Femur (tissue), 1 donor: ENCODE measurements at places on chromosomes 3 and 15.

GRCh38 chr15:48437178-48437577, 105.9 kb downstream of the DUT start:
- DNase-seq = no peak

GRCh38 chr15:88247914-88248313, 8.6 kb downstream of the NTRK3 start:
- DNase-seq = peak; percentile 40

- peak; percentile 78 for DNase-seq
These were observed 42.0 kb upstream of the ICE2 start for GRCh38 chr15:60520825-60521368.

DNA sequence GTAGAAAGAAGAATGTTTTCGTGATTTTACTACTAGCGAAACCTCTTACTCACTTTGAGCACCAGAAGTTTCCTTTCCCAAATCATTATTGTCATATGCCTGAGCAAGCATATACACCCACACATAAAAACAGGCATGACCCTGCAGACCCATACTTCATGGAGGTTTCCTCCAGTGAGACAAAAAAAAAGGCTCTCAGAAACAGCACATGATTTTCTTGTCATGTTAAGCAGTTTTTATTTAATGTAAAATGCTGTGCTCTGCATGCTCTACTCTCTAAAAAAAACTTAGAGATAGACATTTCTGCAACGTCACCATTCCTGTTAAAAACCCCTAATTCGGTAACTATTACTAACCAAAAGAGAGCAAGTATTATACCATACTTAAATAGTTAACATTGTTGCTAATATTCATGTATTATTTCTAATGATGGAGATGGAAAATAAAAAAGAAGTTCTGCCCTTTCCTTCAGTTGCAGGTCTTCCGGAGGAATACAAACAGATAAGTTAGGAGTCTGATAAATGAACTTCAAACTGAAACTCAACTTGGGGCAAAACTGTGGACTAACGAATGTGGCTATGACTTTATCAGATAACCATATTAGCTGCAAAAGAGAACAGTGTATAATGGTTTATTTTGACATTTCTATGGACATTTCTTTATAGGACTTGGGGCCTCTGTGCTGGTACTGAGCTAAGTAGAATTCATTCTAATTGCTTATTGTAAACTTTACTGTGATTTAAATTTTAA, 15.9 kb downstream of the CD200R1 start:
- no peak for DNase-seq

GRCh38 chr15:81747482-81747881, 298.3 kb downstream of the MEX3B start:
- DNase-seq = no peak

- no peak for DNase-seq
These were observed 9.0 kb upstream of the COPG1 start for GRCh38 chr3:129240436-129240835.

GRCh38 chr3:72413228-72413627, 435.0 kb downstream of the SHQ1 start:
- DNase-seq = no peak

DNA sequence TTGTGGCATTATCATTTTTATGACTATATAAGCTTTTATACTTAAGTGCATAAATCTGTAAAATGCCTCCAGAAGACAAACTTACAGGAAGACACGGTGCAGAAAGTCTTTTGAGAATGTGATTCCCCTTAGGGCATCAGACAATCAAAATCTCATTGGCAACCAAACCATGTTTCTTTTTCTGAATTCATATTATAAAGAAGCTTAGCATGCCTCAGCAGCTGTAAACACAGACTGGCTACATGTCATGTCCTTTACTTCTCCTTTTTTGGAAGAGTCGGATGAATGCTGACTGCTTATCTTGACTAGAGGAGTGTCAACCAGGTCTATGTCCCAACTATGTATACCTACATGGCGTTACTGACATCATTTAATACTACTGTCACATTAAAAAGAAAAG, 150.1 kb downstream of the PLD1 start:
- DNase-seq = no peak

GRCh38 chr3:58102390-58102750, 94.1 kb downstream of the FLNB start:
- no peak for DNase-seq

- DNase-seq = no peak
These were observed 46.2 kb upstream of the SEC22A start for GRCh38 chr3:123155471-123156011.

DNA sequence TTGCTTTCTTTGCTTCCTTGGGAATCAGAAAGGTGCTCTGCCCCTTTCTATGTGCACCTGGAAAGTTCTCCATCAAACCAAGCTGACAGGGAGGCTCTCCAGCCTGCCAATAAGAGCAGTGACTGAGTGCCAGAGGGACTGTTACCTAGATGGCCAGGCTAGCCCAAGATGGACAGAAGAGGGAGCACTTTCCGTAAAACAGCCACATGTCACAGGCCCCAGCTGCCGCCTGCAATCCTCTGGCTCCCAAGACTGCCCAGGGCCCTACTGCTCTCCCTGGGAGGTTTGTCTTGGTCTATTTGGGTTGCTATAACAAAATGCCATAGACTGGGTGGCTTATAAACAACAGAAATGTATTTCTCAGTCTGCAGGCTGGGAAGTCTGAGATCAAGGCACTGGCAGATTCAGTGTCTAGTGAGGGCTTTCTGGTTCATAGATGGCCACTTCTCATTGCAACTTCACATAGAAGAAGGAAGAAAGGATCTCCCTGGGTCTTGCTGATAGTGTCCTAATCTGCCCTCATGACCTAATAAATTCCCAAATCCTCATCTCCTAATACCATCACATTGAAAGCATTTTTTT, 72.3 kb downstream of the TAMM41 start:
- DNase-seq = peak; percentile 24

- DNase-seq = no peak
These were observed 1.4 kb downstream of the TMEM207 start for GRCh38 chr3:190448256-190448655.

- DNase-seq = no peak
These were observed 154.6 kb upstream of the RGMA start for GRCh38 chr15:93243573-93243972.

DNA sequence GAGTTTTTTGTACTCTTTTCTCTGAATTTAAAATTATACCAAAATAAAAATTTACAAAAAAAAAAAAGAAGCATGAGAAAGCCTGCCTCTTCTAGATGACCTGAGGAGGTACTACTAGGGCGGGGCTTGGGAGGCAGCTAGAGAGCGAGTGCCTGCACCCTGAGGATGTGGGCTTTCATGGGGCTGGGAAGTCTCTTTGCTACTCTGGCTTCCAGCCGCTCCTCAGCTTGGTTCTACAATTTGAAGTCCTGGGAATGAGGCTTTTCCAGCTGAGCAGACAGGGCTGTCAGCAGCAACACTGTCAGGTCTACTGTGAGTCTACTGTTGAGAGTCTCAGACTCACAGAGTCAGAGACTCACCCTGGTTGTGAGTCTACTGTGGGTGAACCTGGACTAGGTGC, 8.2 kb upstream of the PSTPIP1 start:
- no peak for DNase-seq

DNA sequence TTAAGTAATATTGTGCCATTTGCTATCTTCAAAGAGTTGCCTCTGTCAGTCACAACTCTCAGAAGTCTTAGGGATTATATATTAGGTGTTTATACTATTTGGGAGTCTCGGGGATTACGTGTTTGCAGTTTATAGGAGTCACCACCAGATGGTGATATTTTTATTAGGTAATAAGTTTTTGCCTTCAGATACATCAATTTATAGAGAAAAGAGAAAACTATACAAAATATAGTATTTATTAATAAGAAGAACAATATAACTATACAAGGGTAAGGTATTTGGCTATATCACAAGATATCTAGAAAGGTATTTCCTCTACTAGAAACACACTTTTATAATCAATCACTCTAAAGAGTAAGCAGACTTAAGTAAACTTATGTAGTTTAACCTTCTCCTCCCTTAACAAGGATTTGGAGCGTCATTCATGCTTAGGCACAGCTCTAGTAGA, 10.7 kb upstream of the DHX36 start:
- DNase-seq = no peak

DNA sequence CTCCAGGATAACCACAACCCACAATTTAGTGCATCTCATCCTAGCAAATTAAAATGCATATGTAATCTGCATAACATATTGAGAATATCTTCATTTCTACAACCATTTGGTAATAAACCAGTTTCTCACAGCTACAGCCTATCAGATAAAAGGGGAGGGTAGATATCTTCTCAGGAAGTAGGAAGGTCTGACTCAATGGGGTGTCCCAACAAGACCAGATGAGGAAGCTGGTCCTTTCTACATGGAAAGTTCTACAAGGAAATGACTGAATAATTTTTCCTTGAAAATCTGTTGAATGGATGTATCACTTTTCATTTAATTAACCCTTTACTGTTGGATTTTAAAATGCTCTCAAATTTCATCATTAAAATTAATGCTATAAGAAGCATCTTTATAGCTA, 17.4 kb upstream of the TMPRSS7 start:
- DNase-seq = no peak
